ENCODE measurements at places on chromosomes 12 and 14. TPM values are rescaled to one million over a fixed set of nuclear protein-coding genes. Genes with fewer than 3 reads are reported as not detected.

GRCh38 chr12:91384806-91385205 is 202.2 kb upstream of the DCN start:
- H3K27ac ChIP-seq: no peak overlapping the region
- H3K36me3 ChIP-seq: no peaks in the 10 kb centered on the region
- no peak for DNase-seq
- H3K4me3 ChIP-seq: no peak overlapping the region
- H3K27me3 ChIP-seq: no peaks in the 10 kb centered on the region

DNA sequence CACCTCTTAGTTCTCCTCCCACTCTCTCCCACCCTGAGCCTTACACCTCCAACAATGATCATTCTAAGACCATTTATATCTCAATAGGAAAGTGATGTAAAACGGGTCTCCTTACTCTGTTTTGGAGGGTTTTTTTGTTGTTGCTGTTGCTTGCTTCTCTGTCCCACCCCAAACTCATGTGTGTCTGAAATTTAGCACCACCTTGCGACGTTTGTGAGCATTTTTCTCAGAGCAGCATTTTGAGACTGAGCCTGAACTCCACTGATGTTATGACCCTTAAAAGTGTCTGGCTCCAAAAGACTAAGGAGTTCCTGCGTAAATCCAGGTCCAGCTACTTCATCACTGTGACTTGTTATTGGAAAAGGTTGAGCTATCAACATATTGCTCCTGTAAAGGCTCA is 155.0 kb downstream of the DAD1 start:
- H3K27me3 ChIP-seq: no peaks in the 10 kb centered on the region
- no peak for DNase-seq
- H3K36me3 ChIP-seq: no peaks in the 10 kb centered on the region
- no peak overlapping the region for H3K4me3 ChIP-seq
- no peak overlapping the region for H3K27ac ChIP-seq

DNA sequence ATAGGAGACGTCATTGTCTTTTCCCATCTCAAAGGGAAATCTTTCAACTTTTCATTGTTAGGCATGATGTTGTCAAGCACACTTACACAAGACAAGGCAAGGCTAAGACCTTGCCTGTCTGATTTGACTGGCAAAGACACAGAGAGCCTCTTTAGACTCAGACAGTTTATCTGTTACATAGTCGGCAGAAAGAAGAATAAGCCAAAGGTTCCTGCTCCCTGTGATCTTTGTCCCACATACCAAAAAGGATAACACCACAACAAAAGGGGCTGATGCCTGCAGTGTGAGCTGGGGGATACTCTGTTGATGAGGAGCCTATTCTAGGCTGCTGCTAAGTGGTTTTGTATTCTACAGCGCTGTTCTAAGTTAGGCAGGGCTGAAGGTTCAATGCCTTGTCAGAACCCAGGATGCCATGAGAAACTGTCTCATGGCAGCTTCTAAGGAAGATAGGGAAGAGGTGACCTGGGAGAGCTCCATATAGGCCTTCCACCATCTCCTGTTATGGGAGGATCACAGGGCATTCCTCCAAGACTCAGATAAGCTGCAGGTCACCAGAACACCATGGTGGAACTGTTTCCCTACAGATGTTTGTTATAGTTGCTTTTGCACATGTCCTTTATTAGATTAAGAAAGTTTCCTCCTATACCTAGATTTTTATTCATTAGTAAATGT is 12.7 kb downstream of the ERC1 start:
- no peak overlapping the region for H3K4me3 ChIP-seq
- DNase-seq: no peak
- H3K4me1 ChIP-seq: no peaks in the 10 kb centered on the region
- no peak overlapping the region for H3K27ac ChIP-seq
- H3K36me3 ChIP-seq: no peaks in the 10 kb centered on the region

DNA sequence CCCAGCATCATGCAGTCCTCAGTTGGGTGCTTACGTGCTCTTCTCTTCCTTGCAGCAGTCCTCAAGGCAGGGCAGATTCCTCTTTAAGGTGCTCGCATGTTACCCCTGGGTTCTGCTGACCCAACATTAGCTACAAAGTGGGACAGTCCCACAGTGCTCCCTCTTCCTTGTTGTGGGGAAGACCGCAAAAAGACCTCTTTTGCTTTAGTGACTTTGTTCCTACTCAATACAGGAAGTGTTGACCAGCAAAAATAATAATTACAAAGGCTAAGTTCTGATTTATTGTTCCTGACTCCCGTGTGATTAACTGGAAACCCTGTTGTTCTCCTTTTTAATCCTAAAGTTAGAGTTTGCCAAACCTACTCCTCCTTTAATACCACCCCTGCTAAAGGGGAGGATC is 13.7 kb downstream of the PIGH start:
- H3K36me3 ChIP-seq: no peaks in the 10 kb centered on the region
- no peaks in the 10 kb centered on the region for H3K27me3 ChIP-seq
- H3K27ac ChIP-seq: no peak overlapping the region
- H3K4me1 ChIP-seq: no peaks in the 10 kb centered on the region
- H3K4me3 ChIP-seq: no peak overlapping the region
- DNase-seq: no peak

GRCh38 chr14:34007902-34008301 is 57.0 kb upstream of the EGLN3 start:
- no peak overlapping the region for H3K27ac ChIP-seq
- H3K4me3 ChIP-seq: no peak overlapping the region
- H3K36me3 ChIP-seq: no peaks in the 10 kb centered on the region
- H3K4me1 ChIP-seq: no peaks in the 10 kb centered on the region
- no peaks in the 10 kb centered on the region for H3K27me3 ChIP-seq

The TDRD9 gene
- total RNA-seq: not detected

The KRT73 gene
- total RNA-seq: not detected

GRCh38 chr12:25972783-25973182 is 14.3 kb downstream of the RASSF8 start:
- no peaks in the 10 kb centered on the region for H3K27me3 ChIP-seq
- no peak overlapping the region for H3K27ac ChIP-seq
- no peak overlapping the region for H3K4me3 ChIP-seq
- H3K36me3 ChIP-seq: peaks cover 5% of the 10 kb centered on the region
- DNase-seq: no peak
- H3K4me1 ChIP-seq: peaks cover 23% of the 10 kb centered on the region

DNA sequence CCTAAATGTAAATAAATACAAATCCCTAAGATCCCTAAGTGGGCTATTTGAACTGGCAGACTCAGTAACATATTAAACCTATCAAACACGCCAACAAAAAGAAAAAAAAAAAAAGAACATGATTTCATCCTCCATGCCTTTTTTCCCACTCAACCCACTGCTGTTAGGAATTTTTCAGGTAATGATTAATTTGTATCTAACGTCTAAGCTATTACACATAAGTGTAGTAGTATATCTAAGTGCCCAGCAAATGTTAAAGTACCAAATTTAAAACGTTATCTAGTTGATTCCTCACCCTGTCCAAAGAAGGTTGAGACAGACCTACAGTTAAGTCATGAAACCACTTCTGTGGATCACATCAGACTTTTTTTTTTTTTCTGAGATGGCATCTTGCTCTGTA is 16.4 kb upstream of the ARID4A start:
- no peak overlapping the region for H3K4me3 ChIP-seq
- H3K27ac ChIP-seq: no peak overlapping the region
- peaks cover 3% of the 10 kb centered on the region for H3K27me3 ChIP-seq
- peaks cover 5% of the 10 kb centered on the region for H3K4me1 ChIP-seq
- H3K36me3 ChIP-seq: no peaks in the 10 kb centered on the region

The SPTB gene
- total RNA-seq: 1.9 TPM

DNA sequence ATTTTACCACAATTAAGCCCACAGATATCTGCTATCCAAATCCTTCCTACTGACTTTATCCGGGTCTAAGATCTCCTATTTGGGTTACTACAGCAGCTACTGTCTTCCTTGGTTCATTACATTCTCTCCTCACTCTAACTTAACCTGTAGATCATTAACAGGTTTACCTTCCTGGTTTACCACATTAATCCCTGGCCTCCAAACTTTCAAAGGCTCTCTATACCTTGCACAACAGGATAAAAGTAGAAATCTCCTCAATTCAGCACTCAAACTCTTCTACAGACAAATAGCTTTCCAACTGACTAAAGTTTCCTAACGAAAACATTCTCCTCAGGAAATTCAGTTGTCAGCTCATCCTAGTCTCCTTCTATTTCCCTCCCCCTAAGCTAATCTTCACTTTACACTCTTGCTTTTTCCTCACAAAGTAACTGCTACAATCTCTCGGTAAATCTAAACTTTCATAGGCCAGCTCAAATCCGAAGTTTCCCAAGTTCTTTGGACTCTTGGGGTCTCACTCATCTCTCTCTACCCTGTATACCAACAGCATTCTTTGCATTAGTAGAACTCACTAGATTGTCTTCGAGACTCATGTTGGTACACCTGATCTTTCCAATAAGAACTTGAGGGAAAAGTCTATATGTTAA is 2.7 kb downstream of the BTBD7 start:
- peaks cover 11% of the 10 kb centered on the region for H3K4me1 ChIP-seq
- H3K4me3 ChIP-seq: no peak overlapping the region
- H3K27me3 ChIP-seq: peaks cover 8% of the 10 kb centered on the region
- H3K36me3 ChIP-seq: no peaks in the 10 kb centered on the region
- H3K27ac ChIP-seq: no peak overlapping the region

The LIN7A gene
- 41.9 TPM for total RNA-seq

DNA sequence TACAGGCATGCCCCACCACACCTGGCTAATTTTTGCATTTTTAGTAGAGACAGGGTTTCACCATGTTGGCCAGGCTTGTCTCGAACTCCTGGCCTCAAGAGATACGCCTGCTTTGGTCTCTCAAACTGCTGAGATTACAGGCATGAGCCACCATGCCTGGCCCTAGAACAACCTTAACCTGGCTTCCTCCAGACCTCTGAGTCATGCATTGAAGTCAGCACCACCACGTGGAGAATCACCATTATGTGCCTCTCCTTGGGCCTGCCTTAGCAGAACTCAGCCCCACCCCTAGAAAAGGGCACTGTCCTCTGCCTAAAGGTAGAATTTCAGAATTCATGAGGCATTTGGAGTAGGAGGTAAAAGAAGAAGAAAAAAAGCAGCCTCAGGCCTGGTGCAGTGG is 49.0 kb downstream of the LIMA1 start:
- H3K4me1 ChIP-seq: no peaks in the 10 kb centered on the region
- no peak overlapping the region for H3K27ac ChIP-seq
- no peaks in the 10 kb centered on the region for H3K27me3 ChIP-seq
- no peak for DNase-seq
- H3K36me3 ChIP-seq: no peaks in the 10 kb centered on the region

- H3K36me3 ChIP-seq: peaks cover 18% of the 10 kb centered on the region
- no peak overlapping the region for H3K4me3 ChIP-seq
- H3K27ac ChIP-seq: no peak overlapping the region
Measured at GRCh38 chr12:31967539-31967938, 8.3 kb downstream of the RESF1 start.

The DHH gene
- total RNA-seq: 1.2 TPM

DNA sequence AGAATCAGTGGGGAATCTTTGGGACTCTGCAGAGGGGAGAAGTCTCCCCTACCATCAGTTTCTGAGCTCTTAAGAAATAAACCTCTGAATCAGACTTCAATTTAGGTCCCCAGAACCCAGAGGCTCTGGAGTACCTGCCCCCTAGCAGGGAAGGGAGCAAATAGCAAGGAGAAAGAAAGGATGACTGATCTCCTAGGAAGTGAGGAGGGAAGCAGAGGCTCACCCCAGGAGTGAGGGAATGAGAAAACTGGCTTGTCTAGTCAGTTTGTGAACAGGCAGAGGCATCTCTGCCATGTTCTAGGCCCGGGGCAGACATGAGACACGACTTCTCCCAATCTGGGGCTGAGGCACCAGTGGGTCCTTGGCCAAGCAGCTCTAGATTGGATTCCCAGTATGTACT is 24.3 kb upstream of the SMUG1 start:
- H3K27ac ChIP-seq: no peak overlapping the region
- H3K27me3 ChIP-seq: peaks cover 26% of the 10 kb centered on the region
- H3K4me1 ChIP-seq: no peaks in the 10 kb centered on the region

DNA sequence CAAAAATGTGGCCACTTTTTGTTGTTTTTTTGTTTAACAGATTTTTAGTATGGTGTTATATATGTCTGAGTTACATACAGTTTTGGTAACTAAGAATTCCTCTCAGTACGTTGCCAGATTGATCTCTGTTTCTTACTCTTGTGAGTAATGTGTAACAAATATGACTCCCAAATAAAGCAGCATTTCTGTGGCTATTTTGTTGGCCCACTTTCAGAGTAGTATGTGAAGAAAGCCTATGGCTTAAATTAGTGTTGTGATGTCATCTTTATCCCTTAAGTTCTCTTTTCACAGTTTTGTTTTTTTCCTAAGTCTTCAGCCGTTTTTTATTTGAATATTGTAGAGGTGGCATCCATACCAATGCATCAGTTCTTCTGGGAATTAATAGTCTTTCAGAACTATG is 10.7 kb downstream of the PCNX4 start:
- DNase-seq: no peak
- H3K27ac ChIP-seq: no peak overlapping the region
- no peak overlapping the region for H3K4me3 ChIP-seq
- peaks cover 7% of the 10 kb centered on the region for H3K36me3 ChIP-seq
- H3K27me3 ChIP-seq: no peaks in the 10 kb centered on the region

- no peak overlapping the region for H3K4me3 ChIP-seq
- no peaks in the 10 kb centered on the region for H3K36me3 ChIP-seq
- no peaks in the 10 kb centered on the region for H3K27me3 ChIP-seq
- H3K4me1 ChIP-seq: no peaks in the 10 kb centered on the region
- no peak for DNase-seq
Measured at GRCh38 chr14:64434528-64434927, 30.8 kb upstream of the AKAP5 start.

DNA sequence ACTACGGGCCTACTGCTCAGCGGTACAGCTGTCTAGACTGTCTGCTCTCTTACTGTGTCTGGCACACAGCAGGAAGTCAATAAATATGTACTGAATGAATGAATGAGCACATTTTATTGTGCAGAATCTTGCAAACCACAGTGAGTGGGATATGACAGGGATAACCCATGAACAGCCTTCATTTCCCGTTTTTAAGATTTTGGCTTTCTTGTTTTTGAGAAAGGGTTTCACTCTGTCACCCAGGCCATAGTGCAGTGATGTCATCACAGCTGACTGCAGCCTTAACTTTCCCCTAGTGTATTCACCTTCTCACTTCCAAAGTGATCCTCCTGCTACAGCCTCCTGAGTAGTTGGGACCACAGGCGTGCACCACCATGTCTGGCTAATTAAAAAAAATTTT is 203.1 kb downstream of the AEBP2 start:
- no peak overlapping the region for H3K27ac ChIP-seq
- H3K27me3 ChIP-seq: no peaks in the 10 kb centered on the region
- peaks cover 6% of the 10 kb centered on the region for H3K4me1 ChIP-seq
- peaks cover 9% of the 10 kb centered on the region for H3K36me3 ChIP-seq
- H3K4me3 ChIP-seq: no peak overlapping the region
- DNase-seq: no peak

GRCh38 chr12:89636776-89637160 is 71.9 kb downstream of the ATP2B1 start:
- H3K27ac ChIP-seq: no peak overlapping the region
- peaks cover 3% of the 10 kb centered on the region for H3K4me1 ChIP-seq
- H3K4me3 ChIP-seq: no peak overlapping the region
- no peak for DNase-seq
- no peaks in the 10 kb centered on the region for H3K36me3 ChIP-seq

All from glutamatergic neuron (in vitro differentiated cells).